ENCODE measurements at places on chromosomes 1 and 21. TPM values are rescaled to one million over a fixed set of nuclear protein-coding genes. Genes with fewer than 3 reads are reported as not detected.

DNA sequence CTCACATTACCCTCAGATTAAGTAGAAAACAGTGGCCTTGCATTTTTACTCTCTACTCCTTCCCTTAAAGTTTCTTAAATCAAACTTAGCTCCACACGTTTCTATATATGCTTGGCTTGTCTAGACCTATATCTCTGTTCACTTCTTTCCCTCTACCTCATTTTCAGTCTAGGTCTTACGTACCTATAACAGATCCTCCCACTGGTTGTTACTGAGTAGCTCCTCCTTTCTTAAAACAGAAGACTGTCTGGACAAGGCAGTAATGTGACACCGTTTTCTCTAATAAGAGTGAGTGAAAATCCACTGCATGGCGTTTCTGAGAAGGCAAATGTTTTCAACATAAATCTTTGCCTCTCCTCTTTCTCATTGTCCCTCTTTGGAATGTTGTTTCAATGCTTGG is 211.7 kb upstream of the POGK start:
- no peak for DNase-seq

- no peak for DNase-seq
Observed at GRCh38 chr1:108141621-108142020, 58.5 kb downstream of the SLC25A24 start.

DNA sequence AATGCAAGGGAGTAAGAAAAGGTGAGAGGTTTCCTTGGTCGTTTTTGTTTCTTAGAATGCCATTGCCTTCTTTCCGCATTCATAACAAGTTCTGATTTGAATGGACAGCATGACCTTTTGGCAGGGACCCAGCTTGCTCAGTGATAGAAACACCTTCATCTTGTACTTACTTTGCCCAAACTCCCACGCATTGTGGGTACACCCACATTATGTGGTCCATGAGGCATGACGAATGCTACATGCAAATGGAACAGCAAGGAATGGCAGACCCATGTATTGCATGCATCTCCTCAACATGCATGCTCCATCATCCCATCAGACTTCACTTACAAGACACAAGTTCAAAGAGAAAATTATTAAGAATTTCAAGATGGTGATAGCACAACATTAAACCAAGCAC is 102.8 kb downstream of the CDC7 start:
- DNase-seq = no peak

GRCh38 chr1:8847990-8848389 is 30.5 kb downstream of the ENO1 start:
- DNase-seq = no peak

DNA sequence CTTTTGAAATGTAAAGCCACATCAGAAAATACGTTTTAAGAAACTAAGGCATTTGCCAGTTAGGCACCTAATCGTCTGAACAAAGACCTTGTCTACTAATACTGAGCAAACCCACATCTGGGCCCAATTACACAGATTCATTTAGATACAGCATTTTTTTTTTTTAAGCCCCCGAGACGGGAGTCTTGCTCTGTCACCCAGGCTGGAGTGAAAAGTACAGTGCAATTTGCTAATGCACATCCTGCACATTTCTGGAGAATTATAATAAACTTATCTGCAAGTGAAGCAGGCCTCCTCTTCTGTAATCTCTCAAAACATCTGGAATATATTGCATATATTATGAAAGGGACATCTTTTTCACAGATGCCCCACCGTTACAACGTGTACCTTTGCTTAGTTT is 3.3 kb downstream of the RSRP1 start:
- DNase-seq = peak; percentile 59

- no peak for DNase-seq
Observed at GRCh38 chr1:156067262-156067661, 6.3 kb downstream of the RAB25 start.

- DNase-seq = no peak
Observed at GRCh38 chr1:107523061-107523460, 382.2 kb downstream of the NTNG1 start.

DNA sequence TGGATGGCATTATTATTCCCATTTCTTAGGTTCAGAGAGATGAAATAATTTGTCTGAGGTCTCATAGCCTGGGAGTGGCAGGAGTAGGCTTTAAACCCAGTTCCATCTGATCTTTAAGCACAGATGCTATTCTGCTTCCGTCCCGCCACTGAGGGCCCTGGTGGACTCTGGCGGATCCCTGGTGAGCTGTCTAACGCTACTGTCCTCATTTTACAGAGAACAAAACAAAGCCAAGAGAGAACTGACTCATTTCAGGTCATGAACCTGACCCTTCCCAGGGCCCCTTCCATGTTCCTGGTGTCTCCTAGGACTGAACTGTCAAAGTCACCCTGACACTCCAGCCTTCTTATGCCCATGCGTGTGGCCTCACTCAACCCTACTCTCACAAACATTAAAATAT is 3.1 kb upstream of the GALE start:
- DNase-seq = no peak

- no peak for DNase-seq
Observed at GRCh38 chr1:164660412-164660772, 101.4 kb downstream of the PBX1 start.

DNA sequence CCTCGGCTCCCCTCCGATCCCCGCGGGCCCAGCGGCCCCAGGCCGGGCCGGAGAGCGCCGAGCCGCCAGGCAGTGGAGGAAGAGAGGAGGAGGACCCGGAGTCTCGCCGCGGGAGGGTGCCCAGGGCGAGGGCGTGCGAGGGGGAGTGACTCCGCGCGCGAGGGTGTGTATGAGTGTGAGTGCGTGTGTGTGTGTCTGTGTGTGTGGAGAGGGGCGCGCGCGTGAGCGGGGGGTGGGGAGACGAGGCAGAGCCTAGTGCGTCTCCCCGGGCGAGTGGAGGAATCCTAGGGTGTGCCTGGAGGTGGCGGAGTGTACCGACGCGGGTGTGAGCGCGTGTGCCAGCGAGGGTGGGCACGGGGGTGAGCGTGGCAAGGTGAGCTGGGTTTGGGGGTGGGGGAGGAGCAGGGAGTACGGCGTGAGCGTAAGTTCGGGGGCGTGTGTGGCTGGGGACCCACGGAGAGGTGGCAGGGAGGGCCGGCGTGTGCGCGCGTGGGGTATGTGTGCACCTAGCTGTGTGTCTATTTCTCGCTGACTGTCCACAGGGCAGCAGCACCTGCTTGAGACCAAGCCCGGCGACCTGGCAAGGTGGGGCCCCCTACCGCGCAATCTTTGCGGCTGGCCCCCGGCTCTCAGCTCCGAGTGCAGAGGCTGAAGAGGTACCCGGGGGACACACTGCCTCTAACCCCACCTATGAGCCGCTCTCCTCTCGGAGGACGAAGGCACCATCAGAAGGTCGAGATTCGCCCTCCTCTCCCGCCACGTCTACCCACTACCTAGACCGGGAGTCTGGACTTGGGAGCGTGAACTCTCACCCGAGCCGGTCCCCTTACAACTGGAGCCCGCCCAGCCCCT is 784 bp upstream of the KCND3 start:
- no peak for DNase-seq

DNA sequence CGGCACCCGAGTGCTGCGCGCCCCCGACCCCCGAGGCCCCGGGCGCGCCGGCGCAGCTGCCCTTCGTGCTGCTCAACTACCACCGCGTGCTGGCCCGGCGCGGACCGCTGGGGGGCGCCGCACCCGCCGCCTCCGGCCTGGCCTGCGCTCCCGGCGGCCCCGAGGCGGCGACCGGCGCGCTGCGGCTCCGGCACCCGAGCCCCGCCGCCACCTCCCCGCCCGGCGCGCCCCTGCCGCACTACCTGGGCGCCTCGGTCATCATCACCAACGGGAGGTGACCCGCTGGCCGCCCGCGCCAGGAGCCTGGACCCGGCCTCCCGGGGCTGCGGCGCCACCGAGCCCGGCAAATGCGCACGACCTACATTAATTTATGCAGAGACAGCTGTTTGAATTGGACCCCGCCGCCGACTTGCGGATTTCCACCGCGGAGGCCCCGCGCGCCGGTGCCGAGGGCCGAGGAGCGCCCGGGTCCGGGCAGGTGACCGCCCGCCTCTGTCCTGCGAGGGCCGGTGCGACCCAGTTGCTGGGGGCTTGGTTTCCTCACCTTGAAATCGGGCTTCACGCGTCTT is 49.0 kb downstream of the SIM2 start:
- peak; percentile 92 for DNase-seq

GRCh38 chr1:85601901-85602300 is 21.3 kb downstream of the CCN1 start:
- no peak for DNase-seq

The ADAM30 gene
- polyA plus RNA-seq = not detected

- no peak for DNase-seq
Observed at GRCh38 chr1:17053086-17053684, 647 bp downstream of the SDHB start.

All from SK-N-SH (cell line).